Smooth muscle cell of bladder (primary cell): ENCODE measurements at places on chromosomes 12 and 14. TPM values are rescaled to one million over a fixed set of nuclear protein-coding genes. Genes with fewer than 3 reads are reported as not detected.

Gene CLEC4D
- not detected in 2 replicates for total RNA-seq

Gene SMIM41
- 1.4 and 9.8 TPM in 2 replicates for total RNA-seq

Gene TAS2R30
- 2.9 and 3.3 TPM in 2 replicates for total RNA-seq

Gene COQ6
- total RNA-seq, result 11.7 and 15.1 TPM in 2 replicates

Gene WNT1
- total RNA-seq, result not detected in 2 replicates

Gene C1RL
- total RNA-seq, result 41.5 and 51.9 TPM in 2 replicates

Gene BCL2L14
- total RNA-seq, result not detected in 2 replicates

Gene WBP11
- 10.0 and 11.4 TPM in 2 replicates for total RNA-seq

Gene DCTN2
- total RNA-seq, result 68.8 and 71.7 TPM in 2 replicates

Gene HNRNPA1
- total RNA-seq, result 454 and 485 TPM in 2 replicates

Gene ERC1
- total RNA-seq, result 29.2 and 35.3 TPM in 2 replicates

Gene YLPM1
- total RNA-seq, result 20.6 and 22.6 TPM in 2 replicates

Gene INSM2
- total RNA-seq, result not detected in 2 replicates

Gene PARPBP
- total RNA-seq, result 3.8 and 4.9 TPM in 2 replicates

Gene INHBC
- not detected in 2 replicates for total RNA-seq

Gene RILPL2
- 5.7 and 6.8 TPM in 2 replicates for total RNA-seq

Gene LGR5
- not detected in 2 replicates for total RNA-seq

Gene LRRC43
- total RNA-seq, result 1.00 and 2.6 TPM in 2 replicates

Gene MYO1A
- total RNA-seq, result under 0.01 TPM in 1 of 2 replicates, not detected in the other

Gene MYF5
- total RNA-seq, result not detected in 2 replicates

Gene OLR1
- 0.92 and 3.1 TPM in 2 replicates for total RNA-seq

Gene OTOGL
- total RNA-seq, result 0.09 and 0.14 TPM in 2 replicates

Gene FOXA1
- total RNA-seq, result 0.09 TPM in 1 of 2 replicates, not detected in the other

Gene PPP2R5C
- 80.6 and 82.6 TPM in 2 replicates for total RNA-seq

Gene SLCO1C1
- not detected in 2 replicates for total RNA-seq

Gene PKP2
- under 0.01 and 0.55 TPM in 2 replicates for total RNA-seq

Gene ADAMTS20
- under 0.01 TPM in 1 of 2 replicates, not detected in the other for total RNA-seq

Gene POTEG
- total RNA-seq, result not detected in 2 replicates

Gene METTL25
- total RNA-seq, result 7.0 and 11.3 TPM in 2 replicates

Gene PPM1H
- 0.43 and 0.92 TPM in 2 replicates for total RNA-seq

Gene TAS2R13
- total RNA-seq, result 0.65 and 0.85 TPM in 2 replicates

Gene CMAS
- total RNA-seq, result 17.1 and 22.1 TPM in 2 replicates

Gene IKBIP
- 51.6 and 76.6 TPM in 2 replicates for total RNA-seq

Gene GOLT1B
- total RNA-seq, result 49.6 and 56.8 TPM in 2 replicates

Gene KRT78
- total RNA-seq, result not detected in 2 replicates

Gene ALDH1L2
- 44.7 and 44.8 TPM in 2 replicates for total RNA-seq
